ENCODE measurements at places on chromosomes 7 and 10.

DNA sequence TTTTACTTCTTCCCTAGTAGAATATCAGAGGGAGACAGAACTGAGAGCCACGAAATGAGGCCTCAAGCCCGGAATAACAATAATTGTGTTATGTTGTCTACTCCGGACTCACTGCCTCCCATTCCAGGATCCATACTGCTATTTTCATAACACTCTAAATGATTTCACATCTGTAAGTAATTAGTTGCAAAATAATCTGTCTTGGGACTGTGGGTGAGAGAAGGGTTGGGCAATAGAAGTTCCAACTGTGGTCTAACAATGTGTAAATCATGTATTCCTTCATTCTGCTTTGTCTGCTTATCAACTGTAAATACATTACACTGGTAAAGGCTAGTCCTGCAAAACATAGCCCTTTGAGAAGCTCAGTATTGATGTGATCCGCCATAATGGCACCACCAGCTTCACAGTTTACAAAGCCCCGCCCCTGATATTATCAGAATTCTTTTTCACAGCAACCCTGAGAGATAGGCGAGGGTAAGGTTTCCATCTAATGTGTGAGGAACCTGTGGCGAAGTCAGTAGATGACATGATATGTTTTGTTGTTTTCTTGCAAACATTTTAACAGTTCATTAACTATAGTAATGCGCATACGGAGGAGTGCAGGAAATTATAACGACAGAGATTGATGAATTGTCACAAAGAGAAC is 265.7 kb upstream of the BMPER start:
- peak; percentile 18 for DNase-seq

GRCh38 chr10:74078037-74078436 is 72.6 kb downstream of the AP3M1 start:
- peak; percentile 39 for DNase-seq

GRCh38 chr10:123580426-123580825 is 85.7 kb upstream of the GPR26 start:
- no peak for DNase-seq

DNA sequence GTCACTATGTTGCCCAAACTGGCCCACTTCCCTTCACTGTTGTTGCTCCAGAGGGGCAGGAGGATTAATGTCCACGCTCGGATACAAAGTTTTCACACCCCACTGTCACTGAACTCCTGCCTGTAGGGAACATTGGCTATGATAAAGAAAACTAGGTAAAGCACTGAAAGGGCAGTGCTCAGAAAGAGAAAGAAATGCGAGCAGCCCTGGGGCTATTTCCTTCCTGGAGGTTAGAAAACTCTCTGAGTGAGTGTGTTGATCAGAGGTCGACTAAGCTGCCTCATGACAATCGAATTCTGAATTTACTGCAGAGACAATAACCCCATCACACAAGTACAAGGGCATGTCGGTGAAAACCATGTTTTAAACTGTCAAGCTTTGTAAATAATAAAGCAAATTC is 227.2 kb upstream of the PITRM1 start:
- no peak for DNase-seq

DNA sequence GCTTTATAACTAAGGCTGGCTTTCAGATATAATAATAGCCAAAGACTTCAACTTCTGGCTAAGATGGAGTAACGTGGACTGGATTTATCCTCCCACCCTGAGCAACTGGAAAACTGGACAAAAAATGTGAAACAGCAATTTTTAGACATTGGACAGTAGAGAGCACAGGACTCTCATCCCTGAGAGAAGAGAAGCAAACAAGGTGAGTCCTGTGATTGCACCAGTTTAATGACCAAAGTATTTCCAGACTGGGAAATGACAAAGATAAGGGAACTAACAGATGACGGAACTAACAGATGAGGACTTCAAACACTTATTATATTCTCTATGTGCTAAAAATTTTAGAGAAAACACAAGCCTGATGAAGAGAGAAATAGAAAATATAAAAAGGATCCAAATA is 175.7 kb upstream of the SLC25A13 start:
- DNase-seq: no peak

GRCh38 chr7:116731023-116731395 is 59.0 kb downstream of the MET start:
- DNase-seq: no peak

DNA sequence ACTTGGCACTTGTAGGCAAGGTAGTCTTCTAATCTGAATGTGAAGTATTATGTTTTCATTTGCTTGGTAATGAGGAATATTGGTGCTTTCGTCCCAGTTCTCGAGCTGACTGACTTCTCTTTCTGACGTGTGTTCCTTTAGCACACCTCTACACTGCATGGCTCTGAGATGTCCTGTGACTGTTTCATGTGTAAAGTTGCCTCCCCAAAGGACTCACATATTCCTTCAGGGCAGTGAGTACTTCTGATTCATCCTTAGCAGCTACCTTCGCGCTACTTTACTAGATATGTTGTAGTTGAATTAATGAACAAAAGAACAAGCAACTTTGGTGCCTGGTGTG is 113.7 kb downstream of the EGFR start:
- no peak for DNase-seq

- no peak for DNase-seq
Measured at GRCh38 chr10:62511656-62512055, 137.5 kb downstream of the ZNF365 start.

- DNase-seq: no peak
Measured at GRCh38 chr7:106723398-106723797, 62.4 kb upstream of the CCDC71L start.

- no peak for DNase-seq
Measured at GRCh38 chr10:108598831-108599230, 1324.5 kb downstream of the XPNPEP1 start.

GRCh38 chr7:3279147-3279818 is 21.8 kb upstream of the SDK1 start:
- no peak for DNase-seq

DNA sequence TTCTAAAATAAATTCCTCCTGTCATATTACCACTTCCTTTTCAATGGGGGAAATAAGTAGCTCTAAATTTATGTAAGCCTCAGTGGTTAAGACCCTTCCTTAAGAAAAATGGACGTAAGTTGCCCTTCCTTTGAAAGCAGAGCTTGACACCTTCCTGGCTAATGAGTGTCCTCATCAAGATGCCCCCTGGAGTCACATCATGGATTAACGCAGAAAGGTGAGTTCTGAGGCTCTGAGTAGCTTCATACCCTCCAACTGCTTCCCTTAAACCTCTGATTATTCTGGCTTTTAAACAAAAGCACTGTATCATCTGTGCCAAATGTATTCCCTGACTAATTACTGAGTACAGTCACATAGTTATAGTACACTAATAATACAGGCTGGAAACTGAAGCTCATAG is 14.7 kb downstream of the KCTD7 start:
- no peak for DNase-seq

DNA sequence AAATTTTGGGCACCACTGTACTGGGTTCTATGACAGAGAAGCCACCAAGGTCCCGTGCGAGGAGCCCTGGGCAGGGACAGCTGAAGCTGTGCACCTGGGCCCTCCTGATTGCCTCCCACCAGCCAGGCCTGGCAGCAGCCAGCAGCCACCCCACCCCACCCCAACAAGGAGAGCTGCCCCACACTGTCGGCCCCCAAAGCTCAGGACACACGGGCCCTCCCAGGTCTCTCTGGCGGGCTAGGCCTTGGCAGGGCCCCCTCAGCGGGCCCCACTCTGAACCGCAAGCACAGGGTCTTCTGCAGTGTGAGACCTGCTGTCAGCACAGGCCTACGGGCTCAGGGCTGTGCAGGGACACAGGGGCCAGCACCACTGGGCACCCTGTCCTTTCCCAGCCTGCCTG is 5.5 kb downstream of the GPR146 start:
- DNase-seq: no peak

DNA sequence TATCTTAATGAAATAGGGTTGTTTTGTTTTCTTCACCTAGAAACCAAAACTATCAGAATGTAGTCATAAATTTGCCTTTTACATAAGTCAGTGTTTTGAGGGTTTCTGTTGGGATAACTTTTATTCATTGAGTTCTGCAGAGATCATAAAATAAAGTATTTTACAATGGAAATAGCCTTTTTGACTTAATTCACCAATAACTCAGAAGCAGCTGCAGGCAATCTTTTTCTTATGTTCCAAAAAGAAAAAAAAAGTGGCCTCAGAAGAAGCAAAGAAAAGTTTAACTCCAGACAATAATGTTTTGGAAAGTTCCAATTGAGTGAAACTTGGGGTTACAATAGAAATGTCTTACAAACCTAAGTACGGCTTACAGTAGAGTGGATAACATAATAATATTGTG is 491.7 kb upstream of the NRP1 start:
- DNase-seq: no peak

DNA sequence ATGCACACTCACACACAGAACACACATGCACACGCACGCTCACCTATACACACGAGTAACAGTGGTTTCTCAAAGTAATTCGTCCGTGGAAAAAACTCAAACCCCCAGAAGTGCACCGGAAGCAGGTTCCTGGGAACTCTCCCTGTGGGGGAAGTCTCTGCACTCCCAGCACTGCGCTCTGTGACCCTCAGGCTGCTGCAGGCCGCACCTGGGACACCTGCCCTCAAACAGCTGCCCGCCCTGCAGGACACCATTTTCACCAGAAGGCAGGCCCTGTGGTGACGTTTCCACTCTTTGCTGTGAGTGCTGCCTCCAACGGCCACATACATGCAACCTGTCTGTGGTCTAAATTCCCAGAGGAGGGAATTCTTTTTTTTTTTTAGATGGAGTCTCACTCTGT is 21.3 kb downstream of the YKT6 start:
- no peak for DNase-seq

GRCh38 chr10:35063837-35064454 is 26.2 kb downstream of the CUL2 start:
- no peak for DNase-seq

All from fibroblast of pulmonary artery (primary cell).